Spleen (tissue), 13 donors: ENCODE measurements at places on chromosomes 5 and 9. TPM values are rescaled to one million over a fixed set of nuclear protein-coding genes. Genes with fewer than 3 reads are reported as not detected.

Gene MSH3
- 2.6 TPM for polyA plus RNA-seq

Gene OTP
- not detected for polyA plus RNA-seq

Gene ANKRD18B
- not detected for polyA plus RNA-seq

Gene ACOT12
- polyA plus RNA-seq = not detected

Gene P4HA2
- polyA plus RNA-seq = 4.1 TPM
